ENCODE measurements at places on chromosomes 5 and 9.
A peak's percentile ranks its signal among the peaks of the same experiment; 100 is the strongest.

GRCh38 chr5:137148655-137149054 lies 350.5 kb downstream of the SPOCK1 start:
- DNase-seq, result no peak

DNA sequence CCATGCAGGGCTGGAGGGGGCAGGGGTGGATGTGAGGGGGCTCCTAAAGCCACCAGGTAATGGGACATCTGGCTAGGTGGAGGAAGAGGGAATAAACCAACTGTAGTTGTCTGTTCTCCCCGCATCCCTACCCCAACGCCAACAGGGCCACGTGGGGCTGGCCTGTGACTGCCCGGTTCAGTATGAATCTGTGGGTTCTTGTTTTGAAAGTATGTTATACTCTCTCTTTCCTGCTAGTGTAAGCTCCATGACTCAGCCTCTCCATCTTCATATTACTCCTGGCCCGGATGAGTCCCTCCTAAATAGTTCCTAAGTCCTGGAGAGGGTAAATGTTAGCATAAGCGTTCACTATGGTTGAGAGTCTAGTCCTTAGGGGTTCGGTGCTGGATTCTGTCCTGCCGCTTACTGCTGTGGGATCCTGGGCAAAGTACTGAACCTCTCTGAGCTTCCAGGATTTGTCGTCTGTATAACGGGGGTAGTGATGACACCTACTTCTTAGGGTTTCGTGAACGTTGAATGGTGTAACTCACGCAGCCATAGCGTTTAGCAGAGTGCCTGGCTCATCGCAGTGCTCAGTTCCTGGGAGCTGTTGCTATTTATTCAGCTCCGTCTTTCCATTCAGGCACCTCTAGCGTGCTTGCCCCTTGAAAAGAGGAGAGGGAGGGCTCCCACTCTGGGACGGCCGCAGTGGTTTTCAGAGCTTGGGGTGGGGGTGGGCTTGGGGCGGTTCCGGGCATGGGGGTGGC lies 28.8 kb downstream of the LHX2 start:
- DNase-seq, result no peak

- DNase-seq, result no peak
Measured at GRCh38 chr5:144237851-144238250, 67.2 kb downstream of the KCTD16 start.

- peak; percentile 49 for DNase-seq
Measured at GRCh38 chr5:68432682-68433081, 217.1 kb downstream of the PIK3R1 start.

DNA sequence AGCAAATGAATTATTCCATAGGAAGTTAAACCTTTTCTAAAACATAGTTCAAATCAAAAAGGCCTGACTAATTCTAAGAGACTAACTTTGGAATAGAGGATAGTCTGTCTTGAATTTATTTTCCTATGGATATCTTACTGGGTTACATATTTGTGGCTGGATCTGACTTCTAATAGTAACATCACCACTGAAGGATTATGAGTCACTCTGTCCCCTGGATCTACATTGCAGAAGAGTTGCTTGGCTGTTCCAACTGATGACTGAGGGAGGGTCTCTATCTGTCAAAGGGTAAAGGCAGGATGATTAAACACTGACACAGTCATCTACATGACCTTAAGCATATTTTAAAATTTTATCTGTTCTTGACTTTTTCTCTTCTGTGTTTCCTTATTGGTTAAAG lies 119.6 kb upstream of the FST start:
- DNase-seq, result no peak

- no peak for DNase-seq
Measured at GRCh38 chr5:98698359-98698758, 75.1 kb upstream of the RGMB start.

- DNase-seq, result no peak
Measured at GRCh38 chr9:35579130-35579529, 25.9 kb upstream of the TESK1 start.

DNA sequence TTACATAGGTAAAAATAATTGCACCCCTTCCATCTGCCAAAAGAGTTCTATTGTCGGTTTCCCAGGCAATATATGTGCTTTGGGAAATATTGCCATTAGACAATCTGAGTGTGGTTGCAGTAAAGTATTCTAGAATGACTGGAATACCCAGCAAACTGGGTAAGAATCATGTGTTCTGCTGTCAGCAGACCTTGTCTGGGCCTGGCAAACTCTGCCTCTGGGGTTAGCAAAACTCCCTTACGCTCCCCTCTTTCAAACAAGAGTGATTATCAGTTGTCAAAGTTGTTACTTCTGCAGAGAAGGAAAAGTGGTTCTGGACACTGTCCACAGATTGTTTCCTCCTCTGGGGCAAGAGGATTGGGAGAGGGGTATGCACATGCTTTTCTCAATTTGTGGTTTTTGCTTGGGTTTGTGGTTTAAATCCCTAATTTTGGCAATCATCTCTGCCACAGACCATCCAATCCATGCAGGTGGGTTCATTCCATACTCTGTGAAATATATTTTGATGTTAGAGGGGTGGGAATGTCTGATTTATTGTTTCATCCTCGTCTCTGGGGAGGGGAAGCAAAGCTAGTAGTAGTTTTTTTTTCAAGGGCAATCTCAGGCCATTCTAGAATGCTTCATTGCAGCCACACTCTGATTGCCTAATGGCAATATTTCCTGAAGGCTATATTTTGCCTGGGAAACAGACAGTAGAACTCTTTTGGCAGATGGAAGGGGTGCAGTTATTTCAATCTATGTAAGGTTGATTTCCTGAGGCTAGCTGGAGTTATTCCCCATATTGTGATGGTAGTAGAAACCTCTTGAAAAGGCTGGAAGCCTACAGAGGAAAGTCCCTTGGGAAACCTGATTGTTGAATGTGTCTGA lies 24.0 kb upstream of the TNFSF15 start:
- no peak for DNase-seq

- no peak for DNase-seq
Measured at GRCh38 chr5:154944716-154945115, 3.8 kb downstream of the MRPL22 start.

GRCh38 chr5:17258431-17258830 lies 41.0 kb downstream of the BASP1 start:
- DNase-seq, result no peak

DNA sequence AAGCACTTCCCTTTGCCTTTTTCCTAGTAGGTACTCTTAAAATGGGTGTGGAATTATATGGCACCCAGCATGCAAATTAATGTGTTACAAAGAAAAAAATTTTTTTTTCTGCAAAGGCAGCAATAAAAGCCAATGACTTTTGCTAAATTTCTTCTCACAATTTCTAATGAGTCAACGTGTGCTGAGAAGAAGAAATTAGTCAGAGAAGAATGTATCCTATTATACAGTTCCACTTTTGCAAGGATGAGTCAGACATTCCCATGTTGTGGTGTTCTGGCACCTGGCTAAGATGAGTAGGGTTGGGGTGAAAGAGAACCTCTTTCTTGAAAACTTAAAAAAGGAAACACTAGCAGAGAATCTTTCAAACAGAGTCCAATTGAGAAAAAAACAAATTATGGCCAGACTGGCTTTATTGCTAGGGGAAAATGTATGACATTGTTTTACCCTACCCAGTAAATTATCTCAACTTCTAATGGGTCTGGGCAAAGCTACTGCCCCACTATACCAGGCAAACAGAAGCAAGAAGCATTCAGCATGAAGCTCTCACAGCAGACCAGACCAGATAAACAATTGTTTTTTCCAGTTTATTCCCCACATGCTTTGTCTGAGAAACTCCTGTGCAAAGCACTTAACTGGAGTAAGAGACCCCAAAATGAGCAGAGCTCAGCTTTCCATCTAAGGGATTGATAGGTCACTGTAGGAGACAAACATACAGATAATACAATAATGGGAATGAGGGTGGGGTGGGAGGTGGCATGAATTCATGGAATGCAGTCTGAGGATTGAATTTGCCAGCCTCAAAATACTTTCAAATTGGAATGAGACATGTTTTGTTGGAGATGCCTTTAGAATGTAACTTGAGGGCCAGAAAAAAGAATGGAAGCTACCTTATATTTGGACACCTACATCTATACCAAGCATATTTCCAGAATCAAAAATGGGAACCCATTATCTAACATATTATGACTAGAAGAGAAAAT lies 220.8 kb upstream of the RFX3 start:
- DNase-seq, result no peak

- DNase-seq, result no peak
Measured at GRCh38 chr5:51271261-51271660, 112.0 kb upstream of the ISL1 start.

GRCh38 chr5:89711526-89711925 lies 698.0 kb downstream of the CETN3 start:
- DNase-seq, result no peak

GRCh38 chr5:138386290-138386689 lies 33.8 kb downstream of the KDM3B start:
- no peak for DNase-seq

- no peak for DNase-seq
Measured at GRCh38 chr9:37430841-37431597, 8.5 kb downstream of the GRHPR start.

All from activated CD4-positive, alpha-beta T cell treated with anti-CD3 and anti-CD28 coated beads for 4 hours (primary cell).